ENCODE measurements at places on chromosomes 11 and 22. TPM values are rescaled to one million over a fixed set of nuclear protein-coding genes. Genes with fewer than 3 reads are reported as not detected.

Gene SPDYC
- total RNA-seq: not detected

Gene TRIM49
- not detected for total RNA-seq

Gene C11orf65
- not detected for total RNA-seq

Gene EMID1
- total RNA-seq: 0.51 TPM

Gene ZP1
- total RNA-seq: not detected

Gene TMEM41B
- total RNA-seq: 39.0 TPM

Gene TMPRSS5
- 0.58 TPM for total RNA-seq

Gene GGTLC3
- not detected for total RNA-seq

Gene BCR
- 131 TPM for total RNA-seq

Gene MOGAT2
- not detected for total RNA-seq

Gene GDPD4
- total RNA-seq: not detected

Gene TMA7B
- total RNA-seq: not detected

Gene NXPE4
- total RNA-seq: not detected

Gene SOX6
- total RNA-seq: 0.14 TPM

Gene NUP50
- 84.4 TPM for total RNA-seq
